ENCODE measurements at places on chromosomes 11 and 22. TPM values are rescaled to one million over a fixed set of nuclear protein-coding genes. Genes with fewer than 3 reads are reported as not detected.

- DNase-seq = no peak
Measured at GRCh38 chr11:67561971-67562619, 21.5 kb upstream of the GSTP1 start.

- no peak for DNase-seq
Measured at GRCh38 chr11:131600628-131601027, 230.2 kb downstream of the NTM start.

DNA sequence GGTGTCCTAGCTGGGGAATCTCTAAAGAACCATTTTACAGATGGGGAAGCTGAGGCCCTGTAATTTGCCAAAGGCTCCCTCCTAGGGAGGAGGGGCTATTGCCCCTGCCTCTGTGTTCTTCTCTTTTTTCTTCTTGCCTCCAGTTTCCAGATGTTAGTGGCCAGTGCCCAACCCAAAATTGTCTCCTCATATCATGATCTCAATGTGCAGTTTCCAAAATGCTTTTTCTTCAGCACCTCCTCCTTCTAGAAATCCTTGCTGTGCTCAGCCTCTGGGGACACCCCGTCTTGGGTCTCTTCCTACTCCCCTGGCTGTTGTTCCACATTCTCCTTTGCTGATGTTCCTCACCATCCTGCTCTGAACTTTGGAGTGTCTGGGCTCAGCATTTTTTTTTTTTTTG, 9.5 kb upstream of the CHRM1 start:
- DNase-seq = no peak

- no peak for DNase-seq
Measured at GRCh38 chr11:71075871-71076420, 176.4 kb downstream of the SHANK2 start.

- no peak for DNase-seq
Measured at GRCh38 chr22:26650722-26651421, 6.5 kb upstream of the MIAT start.

The MRPL40 gene
- total RNA-seq = 57.2 TPM

DNA sequence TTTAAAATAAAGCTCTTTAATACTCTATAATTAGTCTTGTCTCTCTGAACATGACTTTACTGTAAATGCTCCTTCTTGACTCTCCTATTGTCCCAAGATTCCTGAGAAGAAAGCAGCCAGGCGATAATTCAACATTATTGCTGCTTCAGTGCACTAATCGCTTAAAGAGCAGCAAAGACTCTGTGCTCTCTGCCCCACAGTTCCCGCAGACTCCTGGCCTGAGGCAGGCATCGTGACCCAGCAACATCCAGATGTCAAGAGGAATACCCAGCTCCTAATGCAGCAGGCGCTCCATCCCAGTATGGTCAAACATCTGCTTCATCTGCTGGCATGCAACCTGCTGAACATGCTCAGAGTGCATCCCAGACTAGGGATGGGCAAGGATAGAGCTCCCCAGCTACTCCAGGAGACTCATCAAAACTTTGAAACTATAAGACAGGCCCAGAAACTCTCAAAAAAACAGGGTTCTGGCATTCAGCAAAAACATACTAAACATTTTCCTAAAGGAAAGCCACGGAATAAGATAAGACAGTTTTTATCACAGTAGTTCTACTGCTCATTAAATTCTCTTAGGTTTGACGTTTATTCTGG, 270.0 kb downstream of the SOX6 start:
- no peak for DNase-seq

- no peak for DNase-seq
Measured at GRCh38 chr11:8266246-8267241, 2.9 kb upstream of the LMO1 start.

The TUBA8 gene
- 253 TPM for total RNA-seq

The TREH gene
- not detected for total RNA-seq

DNA sequence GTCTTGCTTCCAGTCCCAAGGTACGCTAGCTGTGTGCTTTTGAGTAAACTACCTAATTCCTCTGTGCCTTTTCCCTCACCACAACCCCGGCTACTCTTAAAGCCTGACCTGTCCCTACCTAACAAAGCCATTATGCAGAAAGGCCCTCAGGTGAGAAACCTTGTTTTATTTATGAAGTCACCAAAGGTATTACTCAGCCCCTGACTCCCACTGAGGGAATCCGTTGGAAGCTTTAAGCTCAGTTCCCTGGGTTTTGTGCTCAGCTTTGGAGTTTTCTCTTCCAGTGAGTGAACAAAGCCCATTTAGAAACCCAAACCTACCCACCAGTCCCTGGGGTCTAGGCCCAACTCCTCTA, 90.9 kb downstream of the APIP start:
- DNase-seq = no peak

- DNase-seq = no peak
Measured at GRCh38 chr22:28381429-28382167, 298.0 kb downstream of the TTC28 start.

GRCh38 chr11:46352063-46352841, 5.0 kb downstream of the DGKZ start:
- no peak for DNase-seq

- DNase-seq = peak; percentile 14
Measured at GRCh38 chr22:40422558-40423309, 52.3 kb downstream of the SGSM3 start.

DNA sequence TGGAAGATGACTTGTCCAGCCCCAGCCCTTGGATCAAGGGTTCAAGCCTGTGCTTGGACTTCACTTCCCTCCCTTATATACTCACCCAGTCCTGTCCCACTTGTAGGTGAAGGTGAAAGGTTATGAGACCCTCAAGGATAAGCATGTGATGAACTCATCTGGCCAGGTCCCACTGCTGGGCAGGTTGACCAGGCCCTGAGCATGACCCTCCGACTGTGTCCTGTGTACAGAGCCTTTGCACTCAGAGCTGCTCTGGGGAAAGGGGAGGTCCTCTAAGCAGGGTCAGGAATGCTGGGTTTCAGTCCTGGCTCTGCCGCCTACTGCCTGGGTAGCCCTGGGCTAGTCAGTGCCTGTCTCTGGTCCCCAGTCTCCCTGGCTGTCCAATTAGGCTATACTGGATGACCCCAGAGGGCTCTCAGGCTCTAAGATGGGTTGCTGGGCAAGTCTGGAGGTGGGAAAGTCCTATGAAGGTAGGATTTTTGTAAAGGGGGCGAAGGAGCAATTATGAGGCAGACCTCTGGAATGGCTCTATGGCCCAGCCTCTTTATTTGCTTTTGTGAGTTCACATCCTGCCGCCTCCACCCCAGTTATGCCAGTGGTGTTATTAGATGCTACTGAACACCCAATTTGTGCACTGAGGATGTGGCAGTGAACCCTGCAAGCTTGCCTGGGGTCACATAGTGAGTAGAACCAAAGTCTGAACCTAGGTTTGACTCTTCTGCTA, 14.1 kb downstream of the DGAT2 start:
- no peak for DNase-seq

DNA sequence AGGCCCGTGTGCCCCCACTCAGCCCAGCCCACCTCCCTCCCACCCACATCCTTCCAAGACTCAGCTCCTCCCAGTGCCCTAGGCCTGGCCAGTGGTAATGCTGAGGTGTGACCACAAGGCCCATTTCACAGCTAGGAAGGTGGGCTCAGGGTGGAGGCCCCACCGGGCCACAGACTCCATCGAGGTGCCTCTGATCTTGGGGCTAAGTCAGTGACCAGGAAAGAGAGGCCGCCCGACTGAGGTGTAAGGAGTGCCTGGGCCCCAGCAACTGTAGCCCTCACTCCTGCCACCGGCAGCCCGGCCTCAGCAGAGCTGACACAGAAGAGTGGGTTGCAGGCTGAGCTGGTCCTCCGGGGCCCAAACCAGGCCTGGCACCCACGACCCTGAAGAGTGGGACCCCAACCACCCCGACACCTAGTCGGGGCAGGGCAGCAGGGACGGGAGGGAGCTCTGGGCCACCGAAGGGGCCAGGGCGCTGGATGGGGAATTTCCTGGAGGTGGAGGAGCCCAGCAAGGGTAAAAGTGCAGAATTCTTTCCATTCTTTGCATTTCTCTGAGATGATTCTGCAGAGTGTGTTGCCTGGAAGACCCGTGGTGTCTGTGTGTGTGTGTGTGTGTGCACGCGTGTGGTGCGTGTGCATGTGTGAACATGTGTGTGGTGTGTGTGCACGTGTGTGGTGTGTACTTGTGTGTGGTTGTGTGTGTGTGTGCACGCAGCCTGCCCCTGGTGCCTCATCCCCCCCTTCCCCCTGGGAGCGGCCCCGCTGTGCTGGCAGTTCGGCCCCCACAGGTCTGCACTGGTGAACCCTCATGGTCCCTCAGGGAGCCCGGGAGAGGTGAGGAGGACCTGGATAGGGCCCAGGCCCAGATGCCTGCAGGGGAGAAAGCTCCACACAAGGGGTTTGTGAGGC, 8.3 kb upstream of the PIM3 start:
- DNase-seq = no peak

DNA sequence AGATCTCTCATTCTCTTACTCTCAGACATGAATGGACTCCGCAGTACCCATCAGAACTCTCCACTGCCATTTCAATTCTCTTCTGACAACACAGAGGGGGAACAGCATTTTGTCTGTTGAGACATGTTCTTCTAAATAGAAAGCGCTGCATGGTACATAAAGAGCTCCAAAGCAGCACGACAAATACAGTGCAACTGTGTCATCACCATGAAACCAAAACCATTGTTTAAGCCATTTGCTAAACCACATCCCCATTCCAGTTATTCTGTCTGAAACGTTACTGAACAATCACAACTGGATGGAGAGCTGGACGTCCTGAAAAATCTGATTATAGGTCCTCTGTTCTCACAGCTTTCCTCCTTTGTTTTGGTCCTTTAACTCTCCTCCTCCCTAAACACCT, 17.9 kb upstream of the TENM4 start:
- DNase-seq = no peak

- DNase-seq = no peak
Measured at GRCh38 chr11:73239571-73240189, 21.6 kb downstream of the P2RY2 start.

- no peak for DNase-seq
Measured at GRCh38 chr11:73142128-73142377, at the start of gene FCHSD2. TSS of gene FCHSD2 (minus strand) at chr11:73142318. CDS start at chr11:73141877, 441 bp downstream.

- DNase-seq = peak; percentile 89
Measured at GRCh38 chr22:50218996-50219727, 18.4 kb downstream of the SELENOO start.

The MB gene
- 16,708 TPM for total RNA-seq

GRCh38 chr22:31272522-31273446, 19.5 kb downstream of the PIK3IP1 start:
- DNase-seq = no peak

- no peak for DNase-seq
Measured at GRCh38 chr11:126817096-126817495, 183.5 kb downstream of the KIRREL3 start.

The TRIM34 gene
- total RNA-seq = 1.7 TPM

The KCNJ11 gene
- 17.5 TPM for total RNA-seq

The MIOX gene
- not detected for total RNA-seq

Data from left ventricle myocardium inferior (tissue), 1 donor.